ENCODE measurements at places on chromosomes 1 and 21. TPM values are rescaled to one million over a fixed set of nuclear protein-coding genes. Genes with fewer than 3 reads are reported as not detected.

The APCS gene
- total RNA-seq, result not detected

The PGLYRP4 gene
- total RNA-seq, result not detected

DNA sequence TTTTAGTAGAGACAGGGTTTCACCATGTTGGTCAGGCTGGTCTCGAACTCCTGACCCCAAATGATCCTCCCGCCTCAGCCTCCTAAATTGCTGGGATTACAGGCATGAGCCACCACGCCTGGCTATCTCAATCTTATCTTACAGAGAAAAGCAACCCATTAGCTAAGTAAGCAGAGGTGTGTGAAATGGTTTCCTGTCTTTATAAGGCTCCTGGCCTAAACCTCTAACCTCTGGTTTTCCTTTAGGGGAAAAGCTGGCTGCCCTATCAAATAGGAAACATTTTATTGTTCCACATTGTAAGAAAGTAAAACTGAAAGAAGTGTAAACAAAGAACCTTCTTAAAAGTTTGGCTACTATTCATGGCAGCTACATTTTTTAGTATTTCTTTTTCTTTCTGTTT is 78.3 kb upstream of the MORC3 start:
- no peak overlapping the region for H3K27ac ChIP-seq
- peaks cover 13% of the 10 kb centered on the region for H3K4me1 ChIP-seq
- H3K4me3 ChIP-seq, result no peak overlapping the region
- peaks cover 64% of the 10 kb centered on the region for H3K36me3 ChIP-seq
- no peaks in the 10 kb centered on the region for H3K27me3 ChIP-seq

- no peaks in the 10 kb centered on the region for H3K4me1 ChIP-seq
- no peak overlapping the region for H3K27ac ChIP-seq
- H3K27me3 ChIP-seq, result peaks cover 2% of the 10 kb centered on the region
- no peak for DNase-seq
- H3K4me3 ChIP-seq, result no peak overlapping the region
- no peaks in the 10 kb centered on the region for H3K36me3 ChIP-seq
Measured at GRCh38 chr1:225700889-225701465, 48.1 kb upstream of the ENAH start.

DNA sequence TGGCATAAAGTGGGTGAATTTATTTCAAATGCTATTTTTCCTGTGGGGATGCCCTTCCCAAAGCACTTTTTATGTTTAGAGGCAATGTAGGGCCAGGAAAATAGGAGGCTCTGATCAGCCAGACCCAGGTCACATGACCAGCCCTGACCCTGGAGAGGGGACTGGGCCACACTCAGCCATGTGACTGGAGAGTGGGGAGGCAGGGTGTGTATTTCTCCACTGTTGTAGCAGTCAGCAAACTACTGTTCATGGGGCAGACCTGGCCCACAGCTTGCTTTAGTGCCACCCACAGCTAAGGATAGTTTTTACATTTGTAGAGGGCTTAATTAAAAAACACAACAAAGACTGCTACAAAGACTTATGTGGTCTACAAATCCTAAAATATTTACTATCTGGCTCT is 153.8 kb downstream of the ACTL8 start:
- H3K27me3 ChIP-seq, result peaks cover 24% of the 10 kb centered on the region
- no peaks in the 10 kb centered on the region for H3K4me1 ChIP-seq
- no peak overlapping the region for H3K4me3 ChIP-seq
- no peaks in the 10 kb centered on the region for H3K36me3 ChIP-seq
- H3K27ac ChIP-seq, result no peak overlapping the region
- no peak for DNase-seq

DNA sequence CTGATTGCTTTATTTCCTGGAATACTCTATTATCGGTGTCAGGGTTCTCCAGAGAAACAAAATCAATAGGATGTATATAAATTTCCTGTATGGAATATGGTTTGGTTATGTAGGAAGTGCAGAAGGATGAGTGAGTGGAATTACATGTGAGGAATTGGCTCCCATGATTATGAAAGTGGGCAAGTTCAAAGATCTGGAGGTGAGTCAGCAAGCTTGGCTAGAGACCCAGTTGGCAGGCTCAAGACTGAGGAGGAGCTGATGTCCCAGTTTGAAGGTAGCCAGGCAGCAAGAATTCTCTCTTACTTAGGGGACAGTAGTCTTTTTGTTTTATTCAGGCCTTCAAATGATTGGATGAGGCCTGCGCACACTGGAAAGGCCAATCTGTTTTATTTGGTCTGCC is 57.5 kb downstream of the MAP3K7CL start:
- no peak overlapping the region for H3K4me3 ChIP-seq
- H3K36me3 ChIP-seq, result no peaks in the 10 kb centered on the region
- H3K4me1 ChIP-seq, result peaks cover 7% of the 10 kb centered on the region
- no peak overlapping the region for H3K27ac ChIP-seq

DNA sequence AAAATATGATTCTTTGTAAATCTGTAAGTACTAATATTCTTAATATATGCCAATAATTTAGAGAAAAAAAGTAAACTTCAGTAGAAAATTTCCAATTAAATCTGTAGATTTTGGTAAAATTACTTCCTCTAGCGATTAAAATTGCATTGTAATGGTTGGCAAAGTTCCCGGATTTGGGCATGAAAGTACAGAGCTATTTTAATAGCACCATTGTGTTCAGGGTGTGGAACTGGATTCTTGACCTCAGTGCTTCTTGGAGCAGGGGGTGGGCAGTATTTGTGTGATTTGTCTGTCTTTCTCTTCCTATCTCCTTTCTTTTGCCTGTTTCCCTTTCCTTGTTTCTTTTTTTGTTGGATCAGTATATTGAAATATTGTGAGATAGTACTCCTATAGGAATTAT is 72.1 kb downstream of the DNM3 start:
- H3K36me3 ChIP-seq, result no peaks in the 10 kb centered on the region
- no peaks in the 10 kb centered on the region for H3K4me1 ChIP-seq
- no peak overlapping the region for H3K27ac ChIP-seq
- no peaks in the 10 kb centered on the region for H3K27me3 ChIP-seq
- H3K4me3 ChIP-seq, result no peak overlapping the region

GRCh38 chr21:27164208-27165177 is 197.6 kb upstream of the ADAMTS5 start:
- no peaks in the 10 kb centered on the region for H3K36me3 ChIP-seq
- H3K4me1 ChIP-seq, result no peaks in the 10 kb centered on the region
- DNase-seq, result no peak
- H3K27me3 ChIP-seq, result no peaks in the 10 kb centered on the region
- no peak overlapping the region for H3K27ac ChIP-seq
